ENCODE measurements at places on chromosomes 13 and 19. TPM values are rescaled to one million over a fixed set of nuclear protein-coding genes. Genes with fewer than 3 reads are reported as not detected.
A peak's percentile ranks its signal among the peaks of the same experiment; 100 is the strongest.

The IGFL2 gene
- total RNA-seq = 0.32 TPM

The TJP3 gene
- 14.9 TPM for total RNA-seq

The CDX2 gene
- not detected for total RNA-seq

The ZNF99 gene
- total RNA-seq = not detected

- no peak overlapping the region for H3K4me3 ChIP-seq
- no peak for DNase-seq
- H3K36me3 ChIP-seq = no peaks in the 10 kb centered on the region
- H3K27ac ChIP-seq = no peak overlapping the region
These were observed 2506.4 kb downstream of the PCDH9 start for GRCh38 chr13:64723724-64724123.

DNA sequence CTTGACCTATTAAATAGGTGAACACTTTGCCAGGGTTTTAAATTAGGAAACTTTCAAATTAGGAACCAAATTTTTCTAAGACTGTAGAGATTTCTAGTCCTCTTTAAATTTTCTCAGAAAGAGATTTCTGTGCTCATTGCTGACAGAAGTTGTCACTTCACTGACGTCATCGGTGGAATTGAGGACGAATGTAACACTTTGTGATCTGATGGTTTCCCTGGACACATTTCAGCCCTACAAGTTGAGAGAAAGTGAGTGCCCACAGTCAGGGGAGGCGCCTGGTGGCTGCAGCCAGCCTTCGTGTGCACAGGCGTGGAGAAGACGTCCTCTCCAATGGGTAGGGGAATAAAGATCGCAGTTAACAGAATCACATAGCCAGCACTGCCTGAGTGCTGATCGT, 396.5 kb upstream of the TSHZ3 start:
- H3K36me3 ChIP-seq = no peaks in the 10 kb centered on the region
- H3K27ac ChIP-seq = no peak overlapping the region
- no peaks in the 10 kb centered on the region for H3K27me3 ChIP-seq
- DNase-seq = no peak
- no peaks in the 10 kb centered on the region for H3K4me1 ChIP-seq

- peaks cover 5% of the 10 kb centered on the region for H3K36me3 ChIP-seq
- no peak for DNase-seq
- no peaks in the 10 kb centered on the region for H3K27me3 ChIP-seq
These were observed 56.8 kb upstream of the F7 start for GRCh38 chr13:113048766-113049165.

DNA sequence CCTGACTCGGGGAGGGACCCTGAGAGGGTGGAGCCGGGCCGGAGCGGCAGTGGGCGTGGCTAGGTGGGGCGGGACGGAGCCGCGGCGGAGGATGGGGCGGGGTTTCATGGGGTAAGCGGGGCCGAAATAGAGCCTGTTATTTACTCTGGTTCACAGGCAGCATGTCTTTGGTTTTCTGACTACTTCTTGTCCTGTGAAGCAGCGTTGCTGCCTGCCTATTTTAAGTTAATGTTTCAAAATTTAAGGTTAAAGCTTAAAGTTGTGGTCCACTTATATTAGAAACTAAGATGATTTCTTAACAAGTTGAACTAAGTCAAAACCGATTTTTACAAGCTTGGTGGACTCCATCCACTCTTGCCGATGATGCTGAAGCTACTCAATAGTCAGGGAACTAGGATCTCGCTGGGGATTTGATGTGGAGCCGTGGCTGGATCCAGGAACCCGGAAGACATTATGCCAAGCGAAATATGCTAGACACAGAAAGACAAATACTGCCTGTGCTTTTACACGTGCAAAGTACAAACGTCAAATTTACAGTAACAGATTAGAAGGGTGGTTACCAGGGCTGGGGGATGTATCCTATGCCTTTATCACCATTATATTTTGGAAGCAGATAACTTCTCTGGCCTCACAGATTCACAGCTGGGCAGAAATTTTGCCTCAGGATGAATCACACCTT, 433 bp upstream of the ZNF616 start:
- no peaks in the 10 kb centered on the region for H3K36me3 ChIP-seq
- no peaks in the 10 kb centered on the region for H3K27me3 ChIP-seq
- no peak for DNase-seq
- H3K4me1 ChIP-seq = peaks cover 20% of the 10 kb centered on the region

- H3K4me3 ChIP-seq = no peak overlapping the region
- DNase-seq = no peak
- H3K36me3 ChIP-seq = no peaks in the 10 kb centered on the region
- H3K27ac ChIP-seq = no peak overlapping the region
These were observed 130.2 kb downstream of the DNAJC15 start for GRCh38 chr13:43153436-43154090.

DNA sequence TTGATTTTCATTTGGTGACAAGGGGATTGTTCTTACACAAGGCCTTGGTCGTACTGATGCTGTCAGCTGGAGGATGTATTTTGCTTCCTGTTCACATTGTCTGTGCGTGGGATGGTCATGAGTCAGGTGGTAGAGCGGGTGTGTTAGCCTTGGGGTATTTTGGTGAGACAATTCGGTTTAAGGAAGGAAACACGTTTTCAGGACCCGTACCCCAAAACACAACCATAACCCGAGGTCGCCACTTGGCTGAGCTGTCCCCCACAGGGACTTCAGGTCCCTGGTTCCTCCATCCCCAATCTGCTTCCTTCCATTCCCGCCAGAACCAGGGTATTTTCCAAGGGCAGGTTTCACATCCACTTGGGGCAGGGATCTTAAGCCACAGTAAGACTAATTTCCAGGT, 15.0 kb downstream of the MYO9B start:
- H3K4me3 ChIP-seq = no peak overlapping the region
- no peaks in the 10 kb centered on the region for H3K27me3 ChIP-seq
- no peaks in the 10 kb centered on the region for H3K36me3 ChIP-seq
- DNase-seq = no peak
- H3K27ac ChIP-seq = peak overlapping the region; percentile 32
